Fibroblast of villous mesenchyme (primary cell): ENCODE measurements at places on chromosomes 11 and 22. TPM values are rescaled to one million over a fixed set of nuclear protein-coding genes. Genes with fewer than 3 reads are reported as not detected.

TTC38 gene
- total RNA-seq: 26.8 and 28.7 TPM in 2 replicates

LMO2 gene
- under 0.01 TPM in 2 replicates for total RNA-seq

USP2 gene
- under 0.01 and 0.43 TPM in 2 replicates for total RNA-seq

OR51E2 gene
- 0.43 and 1.9 TPM in 2 replicates for total RNA-seq

KCNQ1 gene
- not detected in 2 replicates for total RNA-seq

FRMD8 gene
- 44.5 and 60.6 TPM in 2 replicates for total RNA-seq

TMEM191C gene
- 0.97 and 1.7 TPM in 2 replicates for total RNA-seq

AAMDC gene
- total RNA-seq: 22.0 and 23.2 TPM in 2 replicates

PACSIN3 gene
- 26.7 and 39.3 TPM in 2 replicates for total RNA-seq

RBMXL2 gene
- under 0.01 TPM in 1 of 2 replicates, not detected in the other for total RNA-seq

YPEL1 gene
- total RNA-seq: under 0.01 TPM in 2 replicates

RCOR2 gene
- total RNA-seq: 1.7 and 3.2 TPM in 2 replicates

MFNG gene
- under 0.01 TPM in 1 of 2 replicates, not detected in the other for total RNA-seq

HEPN1 gene
- total RNA-seq: not detected in 2 replicates

ADAMTS8 gene
- not detected in 2 replicates for total RNA-seq

CENPM gene
- total RNA-seq: 14.2 and 21.6 TPM in 2 replicates

MRPL17 gene
- 58.6 and 70.0 TPM in 2 replicates for total RNA-seq

CHRM1 gene
- not detected in 2 replicates for total RNA-seq

RAG2 gene
- not detected in 2 replicates for total RNA-seq

SPI1 gene
- not detected in 2 replicates for total RNA-seq

DDI1 gene
- under 0.01 TPM in 1 of 2 replicates, not detected in the other for total RNA-seq

GPHA2 gene
- not detected in 2 replicates for total RNA-seq

CCDC116 gene
- 0.32 and 0.43 TPM in 2 replicates for total RNA-seq

DCDC1 gene
- total RNA-seq: under 0.01 and 0.43 TPM in 2 replicates

KMT5B gene
- 20.0 and 29.4 TPM in 2 replicates for total RNA-seq

DMC1 gene
- total RNA-seq: 2.3 and 6.5 TPM in 2 replicates

IL10RA gene
- not detected in 2 replicates for total RNA-seq

IRF7 gene
- 7.7 and 8.2 TPM in 2 replicates for total RNA-seq

TALDO1 gene
- 142 and 148 TPM in 2 replicates for total RNA-seq

TTC17 gene
- 69.3 and 107 TPM in 2 replicates for total RNA-seq

OR52M1 gene
- total RNA-seq: not detected in 2 replicates

ANGPTL5 gene
- not detected in 2 replicates for total RNA-seq

CBY1 gene
- total RNA-seq: 12.2 and 20.7 TPM in 2 replicates

TESMIN gene
- 0.32 and 2.6 TPM in 2 replicates for total RNA-seq

OR52A1 gene
- not detected in 2 replicates for total RNA-seq

FAM111B gene
- total RNA-seq: 12.1 and 12.2 TPM in 2 replicates

PRG3 gene
- total RNA-seq: not detected in 2 replicates

BIK gene
- 0.86 TPM in 1 of 2 replicates, not detected in the other for total RNA-seq

INCENP gene
- total RNA-seq: 26.7 and 39.3 TPM in 2 replicates

SCT gene
- not detected in 2 replicates for total RNA-seq

TNKS1BP1 gene
- 69.5 and 70.5 TPM in 2 replicates for total RNA-seq

APOBEC3F gene
- total RNA-seq: 4.8 and 5.6 TPM in 2 replicates

OR8G1 gene
- under 0.01 TPM in 1 of 2 replicates, not detected in the other for total RNA-seq

ZNF214 gene
- total RNA-seq: 2.6 and 3.2 TPM in 2 replicates

FAM181B gene
- total RNA-seq: under 0.01 TPM in 1 of 2 replicates, not detected in the other

SCN2B gene
- not detected in 2 replicates for total RNA-seq

CABP2 gene
- not detected in 2 replicates for total RNA-seq

CADM1 gene
- total RNA-seq: 9.1 and 15.5 TPM in 2 replicates

CD248 gene
- 85.1 and 108 TPM in 2 replicates for total RNA-seq

DDX17 gene
- total RNA-seq: 454 and 540 TPM in 2 replicates

APOA1 gene
- not detected in 2 replicates for total RNA-seq

MMP11 gene
- 16.0 and 93.1 TPM in 2 replicates for total RNA-seq

APOBEC3H gene
- not detected in 2 replicates for total RNA-seq
